NCI-H187 treated with DMSO at 0.1 percent for 48 hours (cell line): ENCODE measurements at places on chromosomes 3 and 15.

DNA sequence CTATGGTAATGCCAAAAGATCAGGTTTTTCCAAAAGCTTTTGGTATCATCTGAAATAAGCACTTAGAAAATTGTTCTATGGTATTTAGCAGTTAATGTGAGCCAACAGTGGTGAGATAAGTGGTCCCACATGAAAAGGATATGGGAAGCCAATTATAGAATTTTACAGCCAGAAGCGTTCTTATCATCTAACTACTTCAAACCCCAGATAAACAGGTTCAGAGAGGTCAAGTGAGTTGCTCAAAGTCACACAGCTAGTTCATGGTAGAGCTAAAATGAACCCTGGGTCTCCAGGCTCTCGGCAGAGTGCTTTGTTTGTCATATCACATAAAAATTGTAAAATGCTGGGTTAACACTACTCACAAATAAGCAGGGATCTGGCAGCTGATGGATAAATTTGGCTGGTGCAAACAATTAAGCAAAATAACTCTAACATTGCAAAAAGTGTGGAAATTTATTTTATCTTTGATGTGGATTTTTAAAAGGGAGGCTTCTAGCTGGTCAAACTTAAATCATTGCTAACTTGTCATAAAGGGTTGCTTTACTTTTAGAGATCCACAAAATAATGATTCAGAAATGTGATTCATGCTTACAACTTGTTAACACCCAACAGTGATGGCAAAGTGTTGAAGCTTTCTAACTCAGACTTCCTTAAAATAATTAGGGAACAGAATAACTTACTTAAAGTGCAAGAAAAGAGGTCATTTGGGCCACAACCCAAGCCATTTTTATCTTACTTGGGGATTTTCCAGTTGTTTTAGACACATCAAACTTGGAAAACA is 202.8 kb upstream of the TBC1D5 start:
- DNase-seq = no peak

GRCh38 chr3:102163039-102163817 is 271.6 kb upstream of the ZPLD1 start:
- DNase-seq = no peak

- DNase-seq = no peak
These were observed 709 bp downstream of the SCAMP5 start for GRCh38 chr15:74995779-74996765.

- DNase-seq = no peak
These were observed 152.6 kb downstream of the DPH6 start for GRCh38 chr15:35393398-35393797.

DNA sequence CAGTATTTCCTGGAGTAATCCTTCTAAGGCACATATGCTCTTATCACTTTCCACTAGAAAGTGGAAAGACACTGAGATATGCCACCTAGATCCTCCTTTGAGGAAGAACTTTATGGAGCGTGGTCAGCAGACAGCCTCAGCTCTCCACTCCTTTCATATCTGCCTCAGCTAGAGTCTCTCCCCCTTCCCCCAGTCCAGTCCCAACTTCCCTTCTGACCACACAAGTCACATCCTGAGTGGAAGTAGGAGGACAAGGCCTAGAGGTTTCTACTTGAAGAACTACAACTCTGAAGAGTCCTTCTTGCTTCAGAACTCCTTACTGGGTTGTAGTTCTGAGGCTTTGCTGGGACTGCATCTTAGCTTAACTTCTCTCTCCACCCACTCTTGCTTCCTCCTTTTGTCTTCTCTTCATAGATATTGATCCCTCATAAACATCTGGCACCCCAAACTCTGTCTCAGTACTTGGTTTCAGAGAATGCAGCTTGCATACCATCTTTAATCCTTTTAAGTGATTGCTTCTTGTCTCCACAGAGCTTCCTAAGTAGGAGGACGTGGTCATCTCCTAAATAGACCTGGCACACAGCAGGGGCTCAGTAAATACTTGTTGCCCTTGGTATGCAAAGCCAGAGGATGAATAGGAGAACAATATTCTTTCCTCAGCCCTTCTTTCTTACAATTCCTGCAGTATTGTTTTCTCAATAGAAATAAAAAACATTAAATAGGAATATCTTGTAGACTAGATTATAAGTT is 109.6 kb downstream of the OXSM start:
- DNase-seq = no peak
